ENCODE measurements at places on chromosomes 13 and 19.

- DNase-seq: no peak
Observed at GRCh38 chr19:23366437-23366836, 28.8 kb downstream of the ZNF91 start.

DNA sequence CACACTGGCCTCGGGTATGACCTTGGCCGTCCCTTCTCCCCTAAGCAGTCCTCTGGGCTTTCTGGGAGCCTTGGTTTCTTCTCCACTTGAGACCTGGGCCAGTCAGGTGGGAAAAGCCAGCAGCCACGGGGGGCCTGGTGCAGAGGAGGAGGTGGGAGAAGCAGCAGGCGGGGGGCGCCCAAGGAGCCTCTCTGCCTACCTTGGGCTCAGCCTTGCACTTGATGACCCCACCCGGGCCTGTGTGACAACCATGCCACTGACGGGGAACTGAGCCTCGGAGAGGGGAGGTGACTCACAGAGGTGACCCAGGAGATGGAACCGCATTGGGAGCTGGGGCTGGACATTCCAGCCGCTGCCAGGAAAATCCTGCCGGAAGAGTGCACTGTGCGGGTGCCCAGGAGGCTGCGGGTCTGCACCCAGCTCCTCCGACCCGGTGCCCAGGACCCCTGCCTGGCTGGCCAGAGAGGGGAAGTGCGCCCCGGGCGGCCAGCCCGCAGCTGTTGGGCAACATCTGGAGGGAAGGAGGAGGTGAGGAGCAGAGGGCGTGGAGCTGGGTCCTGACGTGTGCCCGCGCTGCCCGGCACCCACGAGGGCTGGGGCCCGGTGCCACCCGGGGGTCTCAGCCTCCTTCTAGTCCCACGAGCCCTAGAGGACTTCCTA, 23.4 kb upstream of the SLC7A10 start:
- DNase-seq: no peak

GRCh38 chr19:56538761-56539263, at the start of gene ZFP28:
TSS of gene ZFP28 (plus strand) at chr19:56538948. CDS start at chr19:56539019, 71 bp downstream.
- no peak for DNase-seq

- no peak for DNase-seq
Observed at GRCh38 chr13:97028441-97029299, 34.4 kb upstream of the OXGR1 start.
